ENCODE measurements at places on chromosomes 12 and 14.

DNA sequence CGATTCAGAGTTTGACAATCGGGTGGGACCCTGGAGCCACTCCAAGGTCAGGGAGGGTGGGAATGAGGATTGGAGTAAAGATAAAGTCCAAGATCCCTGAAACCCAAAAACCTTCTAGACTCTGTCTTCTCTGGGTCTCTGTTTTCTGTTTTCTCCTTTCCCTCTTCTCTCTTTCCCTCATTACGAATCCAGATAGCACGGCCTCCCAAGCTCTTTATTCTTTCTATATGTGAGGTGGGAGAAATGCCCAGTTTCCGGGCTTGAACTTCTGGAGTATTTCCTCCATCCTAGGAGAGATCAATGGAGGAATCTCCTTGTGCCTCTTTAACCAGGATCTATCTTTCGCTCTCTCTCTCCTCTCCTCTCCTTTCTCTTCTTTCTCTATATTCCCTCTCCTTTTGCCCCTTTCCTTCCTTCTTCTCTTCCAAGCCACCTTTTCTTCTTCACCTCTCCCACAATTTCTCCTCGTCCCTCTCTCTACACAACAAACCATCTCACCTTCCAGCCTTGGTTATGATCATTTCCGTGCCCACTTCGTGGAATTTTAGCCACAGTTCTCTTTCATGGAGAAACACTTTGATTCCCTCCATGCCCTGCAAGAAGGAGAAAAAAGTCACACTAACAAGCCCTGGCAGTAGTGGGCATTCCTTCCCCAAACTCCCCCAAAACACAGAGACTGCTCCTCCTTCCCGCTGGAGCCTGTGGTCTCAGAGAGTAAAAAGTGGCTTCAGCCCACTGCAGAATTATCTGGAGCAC is 4.4 kb downstream of the TBX5 start:
- DNase-seq, result no peak

DNA sequence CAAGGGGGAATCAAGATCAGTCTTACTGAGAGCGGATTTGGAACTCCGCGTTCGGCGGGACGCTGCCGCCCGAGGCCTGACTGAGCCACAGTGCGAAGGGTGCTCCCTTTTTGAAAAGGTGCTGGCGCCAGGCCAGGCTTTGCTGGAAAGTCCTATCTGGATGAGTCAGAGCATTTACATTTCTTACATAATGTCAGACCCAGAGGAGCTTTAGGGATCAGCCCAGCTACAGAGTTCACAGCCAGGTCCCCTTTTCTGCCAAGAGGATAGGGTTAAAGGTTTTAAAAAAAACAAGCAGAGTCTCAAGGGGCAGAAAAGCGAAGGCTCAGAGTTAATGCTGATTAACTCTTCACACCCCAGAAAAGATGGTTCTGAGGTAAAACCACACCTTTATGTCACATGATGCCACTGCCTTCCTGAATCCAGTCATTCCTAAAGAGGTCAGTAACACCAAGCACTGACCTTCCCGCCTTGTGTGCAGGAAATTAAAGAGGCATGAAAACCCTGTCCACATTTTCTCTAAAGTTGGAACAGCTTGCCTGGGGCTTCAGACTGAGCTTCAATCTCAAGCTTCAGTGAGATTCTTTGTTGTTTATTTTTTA is 11.7 kb upstream of the FBXL14 start:
- peak; percentile 84 for DNase-seq

GRCh38 chr14:22557846-22558220 is 31.2 kb downstream of the DAD1 start:
- no peak for DNase-seq

- DNase-seq, result no peak
These were observed 58.0 kb downstream of the TMTC1 start for GRCh38 chr12:29725587-29726320.

DNA sequence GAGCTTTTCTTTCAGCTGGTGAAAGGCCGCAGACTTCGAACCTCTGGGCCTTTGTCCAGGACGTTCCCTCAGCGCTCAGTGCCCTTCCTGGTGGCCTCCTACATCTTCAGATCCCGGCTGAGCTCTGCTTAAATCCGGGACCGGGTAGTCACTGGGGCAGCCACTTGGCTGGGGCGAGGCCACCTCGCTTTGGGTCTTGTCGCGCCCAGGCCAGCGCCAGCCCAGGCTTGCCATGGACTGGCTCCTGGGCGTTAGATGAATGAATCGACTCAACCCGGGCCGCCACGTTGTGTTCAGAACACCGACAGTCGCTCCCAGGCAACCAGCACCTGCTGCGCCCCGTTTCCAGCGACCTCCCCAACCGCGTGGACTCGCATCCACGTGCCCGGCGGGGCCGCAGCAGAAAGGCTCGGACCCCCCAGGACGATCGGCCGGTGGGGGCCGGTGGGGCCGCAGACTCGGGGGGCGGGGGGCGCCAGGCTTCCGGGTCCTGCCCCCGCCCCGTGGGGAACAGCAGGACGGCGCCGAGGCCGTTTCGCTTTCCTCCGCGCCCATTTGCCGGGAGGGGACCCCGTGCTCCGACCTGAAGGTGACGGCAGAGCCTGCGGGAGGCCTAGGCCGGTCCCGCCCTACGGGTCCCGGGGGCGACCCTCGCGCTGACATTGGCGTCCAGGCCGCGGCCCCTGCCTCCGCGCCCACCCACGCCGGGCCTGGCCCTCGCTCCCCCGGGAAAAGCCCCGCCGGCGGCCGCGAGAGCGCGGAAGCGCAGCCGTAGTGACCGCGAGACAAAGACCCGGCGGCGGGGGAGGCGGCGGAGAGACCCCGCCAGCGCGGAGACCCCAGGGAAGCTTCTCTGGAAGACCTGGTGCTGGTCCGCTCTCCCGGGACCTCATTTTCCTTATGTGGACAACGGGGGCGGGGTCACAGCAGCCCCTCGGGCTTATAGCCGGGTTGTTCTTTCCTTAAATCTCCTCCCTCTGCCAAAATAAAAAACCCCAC is 37.3 kb upstream of the RCOR1 start:
- no peak for DNase-seq

GRCh38 chr14:35492569-35493014 is 41.4 kb upstream of the INSM2 start:
- DNase-seq, result no peak

GRCh38 chr12:46692606-46693005 is 133.2 kb downstream of the SLC38A4 start:
- DNase-seq, result no peak

GRCh38 chr14:28635387-28635786 is 131.2 kb upstream of the FOXG1 start:
- DNase-seq, result peak; percentile 3

- no peak for DNase-seq
These were observed 393.7 kb downstream of the SOX5 start for GRCh38 chr12:23555825-23556207.

GRCh38 chr12:56628671-56629458 is 1.3 kb downstream of the BAZ2A start:
- DNase-seq, result peak; percentile 59

DNA sequence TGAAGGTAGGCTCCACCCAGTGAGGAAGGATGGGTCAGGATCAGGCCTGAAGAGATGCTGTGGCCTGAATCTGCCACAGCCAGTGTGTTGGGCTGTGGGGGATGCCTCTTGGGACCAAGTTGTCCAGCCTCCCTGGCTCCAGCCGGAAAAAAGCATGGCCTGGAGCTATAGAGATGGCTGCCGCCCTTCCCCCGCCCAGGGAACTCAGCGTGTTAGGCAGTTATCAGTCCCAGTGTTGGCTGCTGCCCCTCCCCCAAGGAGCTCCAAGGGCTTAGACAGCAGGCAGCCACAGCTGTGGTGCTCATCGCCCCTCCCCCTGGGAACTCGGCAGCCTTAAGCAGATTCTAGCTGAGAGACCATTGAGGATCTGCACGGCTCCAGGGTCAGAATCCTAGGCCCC is 158.0 kb downstream of the CAPZA3 start:
- no peak for DNase-seq

DNA sequence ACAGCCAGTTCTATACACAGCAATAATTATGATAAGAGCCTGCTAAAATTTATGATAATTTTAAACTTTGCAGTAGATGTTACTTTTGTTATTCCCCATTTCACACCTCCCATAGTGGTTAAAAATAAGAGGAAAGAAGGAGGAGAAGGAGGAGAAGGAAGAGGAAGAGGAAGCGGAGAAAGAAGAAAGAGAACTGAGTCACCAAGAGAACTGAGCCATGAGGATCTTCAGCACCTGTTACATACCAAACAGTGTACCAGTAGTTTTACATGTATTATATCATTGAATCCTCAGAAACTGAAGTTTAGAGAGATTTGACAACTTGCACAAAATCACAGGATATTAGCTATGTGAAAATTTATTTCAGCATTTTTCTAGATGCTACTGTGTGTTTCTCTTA is 3.9 kb downstream of the CD163 start:
- DNase-seq, result no peak

- no peak for DNase-seq
These were observed 12.4 kb downstream of the IL22 start for GRCh38 chr12:68240975-68241374.

GRCh38 chr14:41449066-41449465 is 157.6 kb upstream of the LRFN5 start:
- DNase-seq, result no peak

GRCh38 chr12:94980577-94980976 is 22.9 kb downstream of the NDUFA12 start:
- DNase-seq, result no peak

DNA sequence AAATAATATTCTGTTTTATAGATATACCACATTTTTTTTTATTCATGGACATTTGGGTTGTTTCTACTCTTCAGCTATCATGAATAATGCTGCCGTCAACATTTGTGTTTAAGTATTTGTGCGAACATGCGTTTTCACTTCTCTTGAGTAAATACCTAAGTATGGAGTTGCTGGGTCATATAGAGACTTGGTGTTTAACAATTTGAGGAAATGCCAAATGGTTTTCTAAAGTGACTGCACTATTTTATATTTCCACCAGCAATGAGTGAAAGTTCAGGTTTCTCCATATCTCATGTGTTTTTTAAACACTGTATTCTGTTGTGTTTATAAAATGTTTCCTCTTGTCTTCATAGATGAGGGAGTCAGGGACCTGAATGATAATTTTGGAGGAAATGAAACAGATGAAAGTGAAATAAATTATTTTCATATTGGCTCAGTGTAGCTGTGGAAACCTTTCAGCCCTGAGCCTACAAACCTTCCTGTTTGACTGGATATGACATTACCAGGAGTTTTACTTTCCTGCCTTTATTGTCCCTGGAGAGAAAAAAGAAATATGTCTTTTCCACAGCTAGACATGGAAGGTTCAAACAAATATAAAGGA is 26.3 kb downstream of the DAAM1 start:
- no peak for DNase-seq

DNA sequence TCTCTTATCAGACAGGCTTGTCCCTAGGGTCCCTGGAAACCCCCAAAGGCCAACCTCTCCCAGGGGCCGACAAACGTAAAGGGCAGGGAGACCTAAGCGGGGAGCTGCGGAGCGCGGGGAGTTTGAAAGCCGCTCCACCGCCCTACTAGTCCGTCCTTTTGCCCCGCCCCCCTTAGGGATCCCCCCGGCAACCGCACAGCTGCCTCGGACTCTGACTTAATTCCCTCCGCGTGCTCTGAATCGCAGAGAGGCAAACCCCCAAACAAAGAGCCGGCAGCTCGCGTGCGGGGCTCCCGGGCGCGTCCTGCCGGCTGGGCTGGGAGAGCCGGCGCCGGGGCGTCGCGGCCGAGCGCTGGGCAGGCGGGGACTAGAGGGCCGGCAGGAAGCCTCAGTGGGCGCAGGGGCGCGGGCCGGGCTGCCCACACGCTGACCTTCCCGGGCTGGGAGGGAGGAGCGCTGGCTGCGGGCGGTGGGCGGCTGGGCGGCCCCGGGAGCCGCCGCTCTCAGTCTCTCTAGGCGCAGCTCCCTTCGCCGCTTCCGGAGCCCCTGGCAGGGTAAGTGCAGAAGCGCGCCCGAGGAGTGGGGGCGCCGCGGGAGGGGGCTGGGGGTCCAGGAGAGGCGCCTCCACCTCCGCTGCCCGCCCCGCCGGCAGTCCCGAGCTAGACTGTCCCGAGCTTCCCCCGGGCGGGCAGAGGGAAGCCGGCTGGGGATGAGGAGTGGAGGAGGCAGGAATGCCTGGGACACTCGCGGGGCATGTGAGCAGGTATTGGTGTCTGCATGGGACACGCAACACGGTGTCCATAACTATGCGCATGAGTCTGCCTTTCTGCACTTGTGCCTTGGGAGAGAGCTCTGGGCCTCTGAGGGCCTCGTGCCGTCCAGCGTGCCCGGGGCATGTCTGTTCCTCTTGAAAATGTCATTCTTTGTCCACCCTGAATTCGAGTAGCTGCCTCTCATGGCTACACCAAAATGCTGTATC is at the start of gene TSPAN11:
Gene TSPAN11 (plus strand): TSS at position 506 of the 979 bp plus-strand sequence. CDS start 27,244 bp downstream, outside the sequence.
- no peak for DNase-seq

GRCh38 chr14:91075553-91075952 is 15.1 kb upstream of the RPS6KA5 start:
- DNase-seq, result no peak

DNA sequence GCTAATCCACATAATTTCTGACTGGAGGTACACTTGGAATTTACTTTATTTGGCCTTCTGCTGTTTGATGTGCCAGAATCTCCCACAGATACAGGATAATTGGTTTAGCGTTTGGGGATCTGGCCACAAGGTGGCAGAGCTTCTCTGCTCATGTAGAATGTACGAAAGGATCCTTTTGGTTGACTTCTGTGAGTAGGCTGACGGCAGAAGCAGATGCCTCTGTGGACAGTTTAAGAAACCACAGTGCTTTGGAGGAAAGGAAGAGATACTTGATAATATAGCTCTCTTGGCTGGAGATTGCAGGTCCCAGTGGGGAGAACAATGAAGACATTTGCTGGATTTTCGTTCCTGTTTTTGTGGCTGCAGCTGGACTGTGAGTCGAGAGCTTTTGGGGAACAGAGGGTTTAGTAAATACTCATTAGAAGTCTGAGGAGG is 75.3 kb upstream of the OR4E1 start:
- DNase-seq, result no peak

GRCh38 chr12:13195250-13195649 is 1.3 kb upstream of the EMP1 start:
- DNase-seq, result no peak

DNA sequence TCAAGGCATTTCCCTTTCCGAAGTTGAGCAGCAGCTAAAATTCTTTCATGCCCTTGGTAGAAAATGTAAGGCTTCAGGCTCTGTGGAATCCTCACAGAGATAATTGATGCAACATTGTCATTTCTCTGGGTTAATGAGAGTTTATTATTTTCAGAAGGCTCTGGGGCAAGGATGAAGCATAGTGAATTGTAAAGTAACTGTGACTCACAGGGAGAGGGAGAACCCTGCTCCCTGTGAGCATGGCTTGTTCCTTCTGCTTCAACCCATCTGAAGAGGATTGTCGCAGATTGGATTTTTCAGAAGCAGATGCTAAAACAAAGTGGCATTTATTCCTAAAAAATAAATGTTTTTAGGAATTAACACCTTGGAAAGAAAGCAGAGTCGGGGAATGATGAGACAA is 41.2 kb downstream of the APOBEC1 start:
- no peak for DNase-seq

GRCh38 chr12:89236748-89237383 is 115.4 kb downstream of the DUSP6 start:
- no peak for DNase-seq

- no peak for DNase-seq
These were observed 66.0 kb upstream of the LHX5 start for GRCh38 chr12:113537751-113538087.

DNA sequence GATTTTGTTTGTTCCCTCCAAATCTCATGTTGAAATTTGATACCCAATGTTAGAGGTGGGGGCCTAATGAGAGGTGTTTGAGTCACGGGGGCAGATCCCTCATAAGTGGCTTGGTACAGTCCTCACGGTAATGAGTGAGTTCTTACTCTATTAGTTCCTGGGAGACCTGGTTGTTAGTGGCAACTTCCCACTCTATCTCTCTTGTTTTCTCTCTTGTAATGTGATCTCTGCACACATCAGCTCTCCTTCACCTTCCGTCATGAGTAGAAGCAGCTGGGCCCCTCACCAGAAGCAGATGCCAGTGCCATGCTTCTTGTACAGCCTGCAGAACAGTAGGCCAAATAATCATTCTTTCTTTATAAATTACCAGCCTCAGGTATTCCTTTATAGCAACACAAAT is 29.6 kb upstream of the KCNK10 start:
- no peak for DNase-seq

All from GM04504 (cell line).